Osteocyte (in vitro differentiated cells): ENCODE measurements at places on chromosomes 2 and 18. TPM values are rescaled to one million over a fixed set of nuclear protein-coding genes. Genes with fewer than 3 reads are reported as not detected.
A peak's percentile ranks its signal among the peaks of the same experiment; 100 is the strongest.

- no peak overlapping the region for H3K4me3 ChIP-seq
- H3K4me1 ChIP-seq, result peaks cover 54% of the 10 kb centered on the region
- H3K36me3 ChIP-seq, result no peaks in the 10 kb centered on the region
- DNase-seq, result no peak
- peak overlapping the region; percentile 50 for H3K27ac ChIP-seq
These were observed 87.8 kb downstream of the UPP2 start for GRCh38 chr2:158189526-158189925.

GRCh38 chr2:231926180-231926741 lies at the start of gene NPPC:
NPPC (minus strand) TSS chr2:231926396; CDS start chr2:231926249, 147 bp downstream.
- peaks cover 6% of the 10 kb centered on the region for H3K4me1 ChIP-seq
- H3K27ac ChIP-seq, result no peak within 1 kb of the TSS
- H3K27me3 ChIP-seq, result peaks cover 67% of the 10 kb centered on the region
- peak within 1 kb of the TSS; percentile 53 for H3K4me3 ChIP-seq
- no peaks in the 10 kb centered on the region for H3K36me3 ChIP-seq
- DNase-seq, result no peak

DNA sequence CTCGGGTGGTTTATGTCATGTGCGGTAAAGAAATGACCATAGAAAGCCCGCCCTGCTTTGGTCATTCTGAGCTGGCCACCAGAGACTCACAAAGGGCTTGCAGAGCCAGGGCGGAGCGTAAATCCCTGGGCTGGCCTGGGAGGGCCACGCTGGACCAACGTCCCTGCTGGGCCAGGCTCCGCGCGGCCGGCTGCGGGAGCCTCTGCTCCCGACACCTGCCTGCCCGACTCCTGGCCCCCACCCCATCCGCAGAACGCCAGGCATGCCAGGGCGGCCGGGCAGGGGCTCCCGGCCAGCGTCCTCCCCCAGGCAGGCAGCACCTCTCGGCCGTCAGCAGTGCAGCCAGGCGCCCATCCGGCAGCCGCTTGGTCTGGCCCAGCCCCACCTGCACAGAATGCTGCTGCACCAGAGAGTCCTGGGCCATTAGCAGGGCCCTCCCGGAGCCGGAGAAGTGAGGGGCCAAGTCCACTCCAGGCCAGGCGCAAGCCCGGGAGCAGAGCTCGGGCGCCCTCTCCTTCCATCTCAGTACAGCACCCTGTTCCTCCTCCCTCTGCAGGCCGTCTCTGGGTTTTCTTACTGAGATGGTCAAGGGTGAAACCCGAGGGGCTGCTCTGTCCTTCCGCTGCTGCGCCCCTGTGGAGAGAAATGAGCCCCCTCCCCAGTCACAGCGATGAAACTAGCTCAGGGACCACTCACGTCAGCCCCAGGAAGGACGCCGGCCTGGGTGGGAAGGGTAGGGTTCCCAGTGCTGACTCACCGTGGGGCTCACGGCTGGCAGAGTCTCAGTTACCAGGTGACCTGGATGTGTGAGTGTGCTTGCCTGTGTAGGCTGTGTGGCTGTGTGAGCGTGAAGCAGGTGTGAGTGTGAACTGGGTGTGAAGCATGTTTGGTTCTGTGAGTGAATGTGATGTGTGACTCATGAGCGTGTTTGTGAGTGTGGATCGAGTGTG lies 83.3 kb downstream of the PTGR3 start:
- peak; percentile 83 for DNase-seq
- H3K36me3 ChIP-seq, result no peaks in the 10 kb centered on the region
- no peak overlapping the region for H3K27ac ChIP-seq
- peaks cover 3% of the 10 kb centered on the region for H3K27me3 ChIP-seq
- no peak overlapping the region for H3K4me3 ChIP-seq
- H3K4me1 ChIP-seq, result peaks cover 13% of the 10 kb centered on the region

DNA sequence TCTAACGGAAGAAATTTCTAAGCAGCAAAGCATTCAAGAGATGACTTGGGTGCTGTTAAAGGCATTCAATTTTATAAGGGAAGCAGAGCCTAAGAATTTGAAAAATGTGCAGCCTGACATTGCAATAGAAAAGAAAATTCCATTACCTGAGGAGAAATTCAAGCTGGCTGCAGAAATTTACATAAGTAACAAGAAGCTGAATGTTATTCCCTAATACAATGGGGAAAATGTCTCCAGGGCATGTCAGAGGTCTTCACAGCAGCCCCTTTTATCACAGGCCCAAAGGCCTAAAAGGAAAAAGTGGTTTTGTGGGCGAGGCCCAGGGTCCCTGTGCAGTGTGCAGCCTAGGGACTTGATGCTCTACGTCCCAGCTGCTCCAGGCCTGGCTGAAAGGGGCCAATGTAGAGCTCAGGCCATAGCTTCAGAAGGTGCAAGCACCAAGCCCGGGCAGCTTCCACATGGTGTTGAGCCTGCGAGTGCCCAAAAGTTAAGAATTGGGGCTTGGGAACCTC lies 306.7 kb downstream of the RDH14 start:
- no peaks in the 10 kb centered on the region for H3K4me1 ChIP-seq
- DNase-seq, result no peak
- no peaks in the 10 kb centered on the region for H3K36me3 ChIP-seq
- no peak overlapping the region for H3K27ac ChIP-seq
- peaks cover 3% of the 10 kb centered on the region for H3K27me3 ChIP-seq

DNA sequence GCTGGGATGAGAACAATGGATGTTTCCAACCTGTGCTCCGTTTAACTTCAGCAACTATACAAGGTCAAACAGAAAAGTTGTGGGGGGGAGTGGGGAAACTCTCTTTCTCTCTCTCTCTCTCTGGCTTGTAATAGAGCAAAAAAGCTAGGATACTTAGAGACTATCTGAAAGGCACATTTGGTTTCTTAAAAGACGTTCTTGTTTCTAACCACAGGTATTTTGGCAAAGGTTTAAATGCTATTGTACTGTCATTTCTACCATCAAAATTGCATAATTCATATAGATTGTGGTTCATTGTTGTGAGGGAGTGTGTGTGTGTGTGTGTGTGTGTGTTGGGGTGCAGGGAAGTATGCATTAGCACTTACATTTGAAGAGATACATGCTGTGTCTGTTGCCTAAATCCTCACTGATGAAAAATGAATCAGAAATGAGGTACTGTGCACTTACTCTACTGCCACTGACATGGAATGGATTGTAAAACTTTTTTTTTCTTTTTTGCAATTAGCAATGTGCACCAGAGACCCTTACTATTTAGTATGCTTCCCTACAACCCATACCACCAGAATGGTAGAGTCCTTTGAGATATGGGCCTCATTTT lies 841.0 kb upstream of the PIK3C3 start:
- no peak for DNase-seq
- no peak overlapping the region for H3K27ac ChIP-seq
- no peaks in the 10 kb centered on the region for H3K4me1 ChIP-seq
- no peaks in the 10 kb centered on the region for H3K36me3 ChIP-seq

The SETBP1 gene
- 69.3 and 80.0 TPM in 2 replicates for total RNA-seq

The OR6B2 gene
- not detected in 2 replicates for total RNA-seq

The DIPK1C gene
- not detected in 2 replicates for total RNA-seq
